NCI-H1048 (cell line): ENCODE measurements at places on chromosomes 13 and 19.

- DNase-seq: no peak
These were observed 43.3 kb downstream of the VWA8 start for GRCh38 chr13:41917641-41918040.

DNA sequence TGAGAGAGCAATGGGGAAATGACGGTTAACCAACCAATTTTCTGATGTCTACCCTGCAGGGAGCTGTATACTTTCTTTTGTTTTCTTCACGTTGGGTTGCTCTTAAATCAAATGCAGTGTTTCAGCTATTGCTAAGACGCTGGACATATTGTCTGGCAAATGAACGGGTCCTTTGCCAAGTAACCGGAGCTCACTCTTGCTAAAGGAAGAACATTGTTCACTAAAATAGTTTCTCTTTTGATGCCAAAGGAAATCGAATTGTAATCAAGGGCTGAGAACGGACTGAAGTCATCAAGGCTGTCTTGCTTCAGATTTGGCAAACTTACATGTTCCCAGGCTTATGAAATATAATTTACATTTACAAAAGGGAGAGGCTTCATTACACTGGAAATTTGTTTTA is 142.3 kb upstream of the ARGLU1 start:
- DNase-seq: no peak

GRCh38 chr13:43877326-43877725 is 2.2 kb downstream of the CCDC122 start:
- DNase-seq: no peak

- DNase-seq: no peak
These were observed 22.5 kb upstream of the NDFIP2 start for GRCh38 chr13:79458436-79458835.

- DNase-seq: no peak
These were observed 31.1 kb downstream of the OPA3 start for GRCh38 chr19:45553464-45553863.

DNA sequence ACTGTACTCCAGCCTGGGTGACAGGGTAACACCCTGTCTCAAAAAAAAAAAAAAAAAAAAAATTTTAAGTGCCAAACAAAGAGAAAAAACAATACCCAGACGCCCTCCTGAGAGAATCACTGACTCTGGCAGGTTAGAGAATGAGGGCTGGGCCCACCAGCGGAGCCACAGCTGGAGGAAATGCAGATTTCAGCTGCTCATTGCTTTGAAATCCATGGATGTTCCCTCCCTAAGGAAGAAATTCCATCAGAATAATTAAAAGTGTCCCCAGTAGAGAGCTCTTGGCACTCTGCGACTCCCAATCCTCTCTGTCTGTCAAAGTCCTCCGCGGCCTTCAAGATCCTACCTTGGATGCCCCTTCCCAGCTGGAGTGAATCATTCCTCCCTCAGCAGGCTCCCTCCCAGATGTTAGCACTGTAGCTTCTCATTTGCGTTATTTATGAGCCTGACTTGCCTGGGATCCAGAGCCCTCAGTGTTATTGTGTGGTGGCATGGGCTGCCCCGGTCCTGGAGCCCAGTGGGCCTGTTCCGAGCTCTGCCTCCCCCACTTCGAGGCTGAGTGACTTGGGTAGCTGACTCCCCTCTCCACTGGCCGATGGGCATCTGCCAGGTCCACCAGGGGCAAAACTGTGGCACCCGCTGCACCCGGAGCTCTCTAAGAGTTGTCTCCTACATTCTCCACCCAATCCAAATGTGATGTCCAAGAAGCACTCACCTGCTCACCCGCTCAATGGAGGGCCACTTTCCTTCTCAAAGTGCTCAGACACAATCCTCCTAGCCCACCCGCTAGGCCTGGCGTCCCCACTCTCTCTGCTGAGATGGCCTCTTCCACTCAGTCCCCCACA is 47.0 kb downstream of the SERP2 start:
- DNase-seq: no peak

GRCh38 chr13:84873951-84874350 is 925.3 kb downstream of the SLITRK6 start:
- no peak for DNase-seq

DNA sequence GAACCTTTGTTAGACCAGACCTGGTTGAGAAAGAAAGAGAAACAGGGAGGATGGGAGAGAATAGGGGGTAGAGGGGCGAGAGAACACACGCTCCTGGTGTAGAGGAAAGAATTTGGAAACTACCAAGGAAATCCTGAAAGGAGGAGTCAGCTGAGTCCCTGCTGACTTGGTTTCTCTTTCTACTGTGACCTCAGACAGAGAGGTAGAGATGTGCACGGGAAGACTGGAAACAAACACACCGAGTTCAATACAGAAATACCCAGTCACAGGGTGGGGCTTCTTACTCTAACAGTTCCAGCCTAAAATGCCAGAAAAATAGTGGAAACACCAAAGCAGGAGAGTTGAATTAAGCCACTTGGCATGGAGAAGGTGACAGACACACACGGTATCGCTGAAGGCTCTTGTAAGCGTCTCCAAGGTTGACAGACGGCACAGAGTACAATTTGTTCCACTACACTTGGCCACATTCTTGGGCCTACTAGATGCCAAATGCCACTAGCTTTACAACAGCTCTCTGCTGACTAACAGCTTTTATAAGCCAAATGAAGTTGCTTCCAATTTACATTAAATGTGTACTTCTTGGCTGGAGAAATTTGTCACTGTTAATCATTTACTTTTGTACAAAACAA is 28.1 kb downstream of the LATS2 start:
- no peak for DNase-seq

DNA sequence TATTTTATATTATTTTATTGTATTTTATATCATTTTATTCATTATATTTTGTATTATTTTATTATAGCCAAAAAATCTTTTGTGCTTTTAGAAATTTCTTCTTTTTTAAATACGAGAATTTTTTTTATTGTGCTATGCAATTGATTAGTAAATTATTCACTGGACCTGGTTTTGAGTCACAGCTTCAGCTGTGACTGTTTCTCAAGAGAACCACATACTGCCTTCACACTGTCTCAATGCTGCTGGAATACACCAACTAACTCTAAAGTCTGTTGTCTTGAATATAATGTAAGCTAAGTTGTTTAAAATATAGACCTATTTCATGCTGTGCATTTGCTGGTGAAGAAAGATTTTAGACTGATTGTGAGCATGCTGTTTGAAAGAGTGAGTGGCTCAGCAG is 423.6 kb downstream of the NDFIP2 start:
- DNase-seq: no peak
